ENCODE measurements at places on chromosomes 2 and 18.
A peak's percentile ranks its signal among the peaks of the same experiment; 100 is the strongest.

DNA sequence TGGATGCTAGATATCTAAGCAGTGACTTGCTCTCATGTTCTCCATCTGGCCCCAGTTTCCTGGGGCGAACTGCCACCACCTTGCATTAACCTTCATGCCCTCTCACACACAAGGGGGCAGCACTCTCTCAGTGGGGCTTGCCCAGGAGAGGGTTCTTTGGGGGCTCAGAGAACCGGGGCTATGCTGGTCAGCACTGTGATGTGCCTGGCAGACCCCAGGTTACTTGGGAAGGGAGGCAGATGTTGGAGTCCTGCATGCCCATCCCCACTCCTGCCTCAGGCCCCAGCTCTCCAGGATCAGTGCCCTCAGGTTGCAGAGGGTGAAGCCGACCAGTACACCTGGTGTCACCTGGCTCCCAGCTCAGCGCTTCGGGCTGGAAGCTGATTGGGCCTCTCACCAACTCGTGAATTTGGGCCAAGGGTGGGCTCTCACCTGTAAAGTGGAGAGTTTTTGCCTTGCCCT is 396.2 kb upstream of the HS6ST1 start:
- no peak for DNase-seq

DNA sequence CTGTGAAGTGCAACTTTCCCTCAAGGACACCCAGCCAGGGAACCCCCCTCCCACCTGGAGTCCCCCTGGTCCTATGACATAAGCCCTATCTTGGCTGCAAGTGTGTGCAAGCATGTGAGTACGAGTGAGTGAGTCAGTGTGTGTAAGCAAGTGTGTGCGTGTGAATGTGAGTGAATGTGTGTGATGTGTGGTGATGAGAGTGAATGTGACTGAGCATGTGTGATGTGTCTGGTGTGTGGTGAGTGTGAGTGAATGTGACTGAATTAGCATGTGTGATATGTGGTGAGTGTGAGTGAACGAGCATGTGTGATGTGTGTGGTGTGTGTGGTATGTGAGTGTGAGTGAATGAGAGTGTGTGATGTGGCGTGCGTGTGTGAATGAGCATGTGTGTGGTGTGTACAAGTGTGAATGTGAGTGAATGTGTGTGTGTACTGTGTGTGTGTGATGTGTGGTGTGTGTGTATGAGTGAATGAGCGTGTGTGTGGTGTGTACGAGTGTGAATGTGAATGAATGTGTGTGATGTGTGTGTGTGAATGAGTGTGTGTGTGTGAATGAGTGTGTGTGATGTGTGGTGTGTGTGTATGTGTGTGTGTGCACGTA is 68.8 kb upstream of the SMAD7 start:
- DNase-seq = no peak

GRCh38 chr2:220198896-220199295 is 571.5 kb downstream of the SLC4A3 start:
- no peak for DNase-seq

- no peak for DNase-seq
Observed at GRCh38 chr18:50662177-50662576, 102.3 kb downstream of the MAPK4 start.

GRCh38 chr18:39660141-39660540 is 2094.5 kb upstream of the CELF4 start:
- no peak for DNase-seq

GRCh38 chr2:196431076-196431475 is 208.4 kb upstream of the CCDC150 start:
- DNase-seq = no peak

DNA sequence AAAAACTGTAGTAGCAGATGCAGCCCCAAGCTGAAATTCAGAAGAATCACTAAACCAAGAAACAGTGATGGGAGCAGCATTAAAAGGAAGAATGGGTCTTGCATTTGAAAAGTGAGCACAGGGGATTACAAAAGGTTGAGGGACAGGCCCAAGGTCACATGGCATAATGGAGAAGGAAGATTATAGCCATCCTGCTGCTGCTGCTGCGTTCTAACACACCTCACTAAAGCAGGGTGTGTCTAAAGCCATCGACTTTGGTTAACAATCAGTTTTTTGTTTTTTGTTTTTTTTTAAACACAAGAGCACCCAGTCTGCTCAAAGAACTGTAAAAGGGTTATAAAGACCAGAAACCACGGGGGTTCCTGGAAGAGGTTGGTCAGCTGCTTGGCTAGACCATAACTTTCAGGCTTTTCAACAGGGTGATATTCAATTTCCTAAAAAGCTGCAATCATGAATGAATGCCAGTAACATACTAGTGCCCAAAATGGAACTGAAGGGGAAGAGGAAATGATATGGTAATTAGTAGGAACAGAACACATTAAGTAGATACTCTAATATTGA is 102.6 kb downstream of the MYO5B start:
- no peak for DNase-seq

- peak; percentile 71 for DNase-seq
Observed at GRCh38 chr18:35005963-35006577, 35.1 kb upstream of the MAPRE2 start.

GRCh38 chr2:38966678-38967077 is 77.0 kb downstream of the ARHGEF33 start:
- DNase-seq = no peak

DNA sequence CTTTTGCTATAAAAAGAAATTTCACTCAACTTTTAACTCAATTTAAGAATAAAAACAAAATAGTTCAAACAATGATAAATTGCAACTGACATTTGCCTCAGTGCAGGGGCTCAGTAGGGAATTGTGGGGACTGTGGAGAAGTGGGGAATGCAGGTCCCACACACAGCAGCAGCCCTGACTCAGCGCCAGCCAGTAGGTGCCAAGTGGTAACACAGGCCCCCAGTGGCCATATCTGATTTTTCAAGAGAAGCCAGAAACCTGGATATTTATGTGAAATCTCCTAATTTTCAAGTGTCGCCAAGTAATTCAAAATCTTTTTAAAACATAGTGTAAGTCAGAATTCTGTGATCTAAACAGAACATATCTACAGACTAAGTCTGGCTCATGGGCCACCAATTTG is 186.3 kb downstream of the EN1 start:
- DNase-seq = no peak

GRCh38 chr2:44498551-44498950 is 136.8 kb downstream of the CAMKMT start:
- no peak for DNase-seq

DNA sequence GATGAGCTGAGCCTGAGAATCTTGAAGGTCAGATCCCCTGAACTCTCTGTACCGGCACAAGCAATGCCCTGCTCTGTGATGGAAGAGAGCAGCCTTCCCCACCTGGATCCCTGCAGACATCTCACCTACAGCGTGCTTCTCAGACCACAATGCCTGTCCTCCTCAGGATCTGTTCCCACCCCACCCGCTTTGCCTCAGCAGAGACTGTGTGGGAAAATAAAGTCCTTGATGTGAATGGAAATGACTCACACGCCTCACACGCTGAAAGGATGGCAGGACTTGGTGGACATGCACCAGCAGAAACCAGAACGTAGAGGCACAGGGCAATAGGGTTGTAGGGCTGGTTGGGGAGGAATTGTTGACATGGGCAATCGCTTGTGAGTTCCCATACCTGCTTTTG is 117.9 kb upstream of the POU3F3 start:
- DNase-seq = no peak

- no peak for DNase-seq
Observed at GRCh38 chr2:180604077-180604476, 376.3 kb upstream of the UBE2E3 start.

DNA sequence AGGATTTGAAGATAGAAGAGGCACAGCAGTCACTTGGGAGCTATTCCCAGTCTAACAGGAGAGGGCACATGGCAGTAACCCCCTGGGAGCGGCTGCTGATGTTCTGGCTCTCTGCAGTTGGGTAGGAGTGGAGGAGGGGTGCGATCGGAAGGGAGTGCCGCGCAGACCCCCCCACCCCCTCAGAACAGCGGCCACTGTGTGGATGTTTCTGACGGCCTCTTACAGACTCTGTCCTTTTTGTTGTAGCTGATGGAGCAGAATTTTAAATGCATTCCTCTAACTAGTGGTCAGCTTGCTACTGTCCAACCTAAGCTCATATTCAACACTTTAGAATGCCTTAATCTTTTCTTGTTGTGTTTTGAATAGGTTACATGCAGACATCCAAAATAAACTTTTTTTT is 127.9 kb downstream of the AGAP1 start:
- DNase-seq = no peak

- DNase-seq = no peak
Observed at GRCh38 chr2:63642946-63643345, 54.2 kb downstream of the MDH1 start.
